Endothelial cell of coronary artery (primary cell): ENCODE measurements at places on chromosomes 2 and 18. TPM values are rescaled to one million over a fixed set of nuclear protein-coding genes. Genes with fewer than 3 reads are reported as not detected.

TFPI gene
- total RNA-seq: 240 and 294 TPM in 2 replicates

NAT8 gene
- not detected in 2 replicates for total RNA-seq

DSC2 gene
- under 0.01 TPM in 1 of 2 replicates, not detected in the other for total RNA-seq

MYL1 gene
- total RNA-seq: not detected in 2 replicates

SKOR2 gene
- total RNA-seq: not detected in 2 replicates

HOXD4 gene
- 0.36 and 2.8 TPM in 2 replicates for total RNA-seq

GCKR gene
- total RNA-seq: 6.7 and 9.3 TPM in 2 replicates

RAD51AP2 gene
- not detected in 2 replicates for total RNA-seq

CYTIP gene
- total RNA-seq: not detected in 2 replicates
